ENCODE measurements at places on chromosomes 7 and 10. TPM values are rescaled to one million over a fixed set of nuclear protein-coding genes. Genes with fewer than 3 reads are reported as not detected.

The LIPM gene
- not detected for polyA plus RNA-seq

The NPFFR1 gene
- 0.11 TPM for polyA plus RNA-seq

The HABP2 gene
- polyA plus RNA-seq = 5.2 TPM

The GIMAP5 gene
- polyA plus RNA-seq = 7.2 TPM

The OR6V1 gene
- not detected for polyA plus RNA-seq

The TIMM23B gene
- 14.8 TPM for polyA plus RNA-seq

The IDI2 gene
- polyA plus RNA-seq = not detected

The CNPY1 gene
- polyA plus RNA-seq = not detected

The DIP2C gene
- 15.1 TPM for polyA plus RNA-seq

The MMS19 gene
- 31.4 TPM for polyA plus RNA-seq

The ZDHHC4 gene
- 45.3 TPM for polyA plus RNA-seq

The ZNF518A gene
- 3.3 TPM for polyA plus RNA-seq

The DEPP1 gene
- 268 TPM for polyA plus RNA-seq

The SH2D4B gene
- polyA plus RNA-seq = not detected

The JAZF1 gene
- polyA plus RNA-seq = 2.6 TPM

The ZNF775 gene
- 1.1 TPM for polyA plus RNA-seq

The SND1 gene
- 171 TPM for polyA plus RNA-seq

The ZC3HAV1 gene
- polyA plus RNA-seq = 8.2 TPM

The MINDY4 gene
- 2.5 TPM for polyA plus RNA-seq

The NEBL gene
- polyA plus RNA-seq = 1.2 TPM

The ACBD7 gene
- 0.13 TPM for polyA plus RNA-seq

The HOXA6 gene
- 1.5 TPM for polyA plus RNA-seq

The ITIH5 gene
- 82.5 TPM for polyA plus RNA-seq

The FOXP2 gene
- polyA plus RNA-seq = 2.0 TPM

The SPOCK2 gene
- 5.2 TPM for polyA plus RNA-seq

Data from adipose tissue (tissue), 3 donors.